ENCODE measurements at places on chromosomes 6 and 20. TPM values are rescaled to one million over a fixed set of nuclear protein-coding genes. Genes with fewer than 3 reads are reported as not detected.

C4A gene
- total RNA-seq = 8.6 TPM

CFB gene
- 0.62 TPM for total RNA-seq

ARFRP1 gene
- 15.6 TPM for total RNA-seq

SSTR4 gene
- not detected for total RNA-seq

GSTA1 gene
- 0.31 TPM for total RNA-seq

PACSIN1 gene
- total RNA-seq = 2.8 TPM

ISM1 gene
- 1.6 TPM for total RNA-seq

XPO5 gene
- total RNA-seq = 47.4 TPM

PFDN4 gene
- 149 TPM for total RNA-seq

ANGPT4 gene
- total RNA-seq = not detected

SYCP2 gene
- 4.1 TPM for total RNA-seq

JAG1 gene
- 26.0 TPM for total RNA-seq

DNA sequence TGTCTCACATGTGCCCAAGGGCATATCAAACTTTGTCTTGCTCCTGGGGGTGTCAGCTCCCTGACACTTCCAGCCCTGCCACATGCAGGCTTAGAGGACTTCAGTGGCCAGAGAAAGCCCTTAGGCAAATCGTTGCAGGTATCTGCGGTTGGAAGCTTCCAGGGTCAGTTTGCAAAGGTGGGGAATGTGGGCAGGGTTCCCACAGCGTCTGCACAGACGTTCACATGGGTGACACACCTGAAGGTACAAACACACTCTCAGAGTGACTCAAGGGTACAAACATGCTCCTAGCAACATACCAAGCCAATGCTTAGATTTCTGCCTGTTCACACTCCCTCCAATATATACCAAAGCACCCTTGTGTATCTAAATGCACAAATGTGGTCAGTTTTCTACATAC is 30.0 kb downstream of the VSTM2L start:
- DNase-seq = no peak

DNA sequence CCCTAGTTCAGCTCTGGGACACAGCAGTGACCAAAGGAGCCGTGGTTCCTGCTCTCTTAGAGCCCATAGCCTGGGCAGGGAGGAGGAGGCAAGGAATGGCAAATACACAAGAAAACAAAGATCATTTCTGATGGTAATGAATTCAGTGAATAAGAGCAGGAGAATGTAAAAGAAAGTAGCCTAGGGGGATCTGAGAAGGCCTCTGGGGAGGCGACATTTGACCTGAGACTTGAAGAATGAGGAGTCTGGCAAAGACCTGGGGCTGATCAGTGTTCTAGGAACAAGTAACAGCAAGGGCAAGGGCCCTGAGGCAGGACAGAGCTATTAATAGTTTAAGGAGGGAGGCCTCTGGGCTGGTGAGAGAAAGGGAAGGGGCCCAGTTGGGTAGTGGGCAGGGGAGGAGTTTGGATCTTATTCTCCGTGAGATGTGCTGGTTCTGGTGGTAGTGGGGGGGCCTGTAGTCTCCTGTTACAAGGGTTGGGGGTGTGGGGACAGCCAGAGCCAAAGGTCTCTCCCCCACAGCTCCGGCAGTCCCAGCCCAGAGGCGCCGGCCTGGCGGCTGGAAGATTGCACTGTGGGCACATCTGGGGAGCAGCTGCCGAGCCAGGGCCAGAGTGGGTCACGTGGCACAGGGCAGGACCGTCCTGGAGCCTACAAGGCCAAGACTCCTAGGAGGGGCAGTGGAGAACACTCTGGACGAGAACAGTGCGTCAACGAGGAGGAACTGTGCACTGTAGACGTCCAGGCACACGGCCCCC is 9.3 kb upstream of the ID1 start:
- no peak for DNase-seq

- DNase-seq = no peak
These were observed 139.7 kb downstream of the PLCB1 start for GRCh38 chr20:8271727-8272126.

DNA sequence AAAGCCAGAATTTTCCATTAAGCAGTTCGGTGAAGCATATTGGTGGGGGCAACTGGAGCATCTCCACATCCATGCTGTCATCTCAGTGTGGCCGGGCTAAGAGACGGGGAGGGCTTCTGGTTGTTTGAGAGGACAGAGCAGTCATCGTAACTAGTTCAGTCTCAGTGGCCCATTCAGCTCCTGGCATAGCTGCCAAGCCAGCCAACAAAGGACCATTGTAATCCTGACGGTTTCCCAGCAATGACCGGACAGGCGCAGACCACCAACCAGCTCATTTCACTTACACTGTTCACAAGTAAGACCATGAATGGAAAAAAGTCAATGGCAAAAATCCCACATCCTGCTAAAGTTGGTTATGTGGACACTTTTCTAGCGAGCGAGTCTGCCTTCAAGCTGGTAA is 14.9 kb upstream of the HDDC2 start:
- peak; percentile 76 for DNase-seq

DNA sequence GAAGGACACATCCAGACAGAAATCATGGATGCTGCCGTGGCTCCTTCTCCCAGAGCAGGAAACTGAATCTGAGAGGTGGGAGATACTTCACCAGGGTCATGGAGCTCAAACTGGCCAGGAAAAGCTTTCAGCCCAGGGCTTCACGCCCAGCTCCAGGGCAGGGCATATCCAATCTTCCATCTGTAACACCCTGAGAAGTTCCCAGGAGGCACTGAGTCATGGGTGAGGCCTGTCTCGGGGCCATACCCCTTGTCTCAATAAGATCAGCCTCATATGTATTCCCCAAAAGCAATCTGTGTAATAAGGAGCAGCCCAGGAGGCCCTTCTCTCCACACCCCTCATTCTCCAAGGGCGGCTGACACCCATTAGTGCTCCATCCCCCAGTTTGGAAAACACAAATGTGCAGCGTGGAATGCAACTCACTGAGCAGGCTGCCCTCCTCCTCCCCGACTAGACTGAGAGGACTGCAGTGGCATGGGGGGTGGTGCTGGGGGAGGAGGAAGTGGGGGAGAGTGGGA is 439.3 kb upstream of the SULF2 start:
- no peak for DNase-seq

DNA sequence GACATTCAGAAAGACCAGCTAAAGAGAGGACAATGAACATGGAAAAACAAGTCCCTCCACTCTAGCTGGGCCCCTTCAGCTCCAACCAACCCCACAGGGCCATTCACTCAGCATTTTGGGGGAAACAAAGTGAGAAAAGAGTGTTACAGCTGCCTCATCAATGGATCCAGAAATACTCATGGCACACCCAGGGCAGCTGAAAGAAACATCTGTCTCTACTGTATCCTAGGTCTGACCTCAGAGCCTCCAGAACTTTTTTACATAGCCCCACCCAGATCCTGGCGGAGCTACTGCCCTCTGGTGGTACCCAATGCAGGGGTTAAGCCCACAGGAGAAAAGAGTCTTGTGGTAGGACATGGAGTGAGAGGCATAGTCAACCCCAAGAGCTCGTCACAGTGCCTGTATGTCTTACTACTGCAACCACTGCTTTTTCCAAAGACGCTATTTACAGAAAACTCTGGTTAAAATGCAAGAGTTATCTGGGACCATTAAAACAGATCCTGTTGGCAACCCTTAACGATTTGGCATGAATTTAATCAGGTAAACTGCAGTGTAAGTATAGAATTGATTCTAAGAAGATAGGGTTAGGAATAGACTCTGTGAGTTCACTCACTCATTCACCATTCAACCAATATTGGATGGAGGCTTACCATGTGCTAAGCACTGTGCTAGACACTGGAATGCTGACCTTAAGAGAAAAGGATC is 37.4 kb upstream of the FAM83C start:
- no peak for DNase-seq

- no peak for DNase-seq
These were observed 119.6 kb upstream of the RNF24 start for GRCh38 chr20:4134861-4135379.

- DNase-seq = no peak
These were observed 54.0 kb upstream of the AKIRIN2 start for GRCh38 chr6:87755708-87756671.

DNA sequence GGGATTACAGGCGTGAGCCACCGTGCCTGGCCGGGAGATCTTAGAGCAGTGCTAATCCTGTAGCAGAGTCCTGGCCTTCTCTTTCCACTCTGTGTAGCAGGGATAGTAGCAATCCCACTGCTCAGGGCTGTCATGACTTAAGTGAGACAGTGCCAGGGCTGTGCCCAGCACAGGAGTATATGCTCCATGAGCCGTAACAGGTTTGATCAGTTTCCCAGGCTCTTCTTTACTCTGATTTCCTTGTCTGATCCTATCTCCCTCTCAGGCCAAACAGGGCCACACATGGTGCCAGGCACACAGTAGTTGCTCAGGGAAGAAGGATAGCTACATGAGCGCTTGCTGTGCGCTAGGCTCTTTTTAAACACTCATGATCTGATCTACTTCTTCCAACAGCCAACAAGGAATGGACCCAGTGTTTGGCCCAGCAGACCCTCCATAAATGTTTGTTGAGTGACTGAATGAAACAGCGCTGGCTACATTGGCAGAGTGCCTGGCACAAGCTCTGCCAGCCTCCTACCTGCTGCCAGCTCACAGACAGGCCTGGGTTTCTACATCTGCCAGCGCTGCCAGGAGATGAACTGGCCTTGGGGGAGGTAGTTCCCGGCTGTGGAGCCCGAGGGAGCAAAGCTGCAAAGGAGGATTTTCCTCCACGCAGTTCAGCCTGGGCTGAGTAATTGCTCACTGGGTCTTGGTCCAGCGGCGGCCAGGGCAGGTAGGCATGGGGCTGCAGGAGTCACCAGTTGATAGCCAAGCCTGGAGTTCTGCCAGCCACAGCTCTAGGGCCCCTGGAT is 36.9 kb downstream of the SNAI1 start:
- DNase-seq = no peak

DNA sequence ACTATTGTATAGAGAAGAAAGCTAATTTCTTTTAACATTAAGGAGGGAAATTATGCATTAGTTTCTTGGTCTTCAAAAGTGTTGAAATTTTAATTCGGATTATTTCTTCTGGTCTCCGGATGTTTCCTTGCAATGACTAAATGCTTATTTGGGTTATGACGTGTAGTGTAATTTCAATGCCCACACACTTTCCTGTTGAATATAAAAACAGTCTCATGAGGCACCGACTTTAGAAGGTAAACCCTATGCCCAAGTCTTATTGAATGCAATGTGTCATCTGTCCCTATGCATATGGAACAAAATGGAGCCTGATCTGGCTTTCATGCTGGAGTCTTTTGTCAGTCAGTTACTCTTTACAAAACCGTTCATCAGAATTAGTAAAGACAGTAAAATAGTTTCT is 17.7 kb downstream of the GJA1 start:
- no peak for DNase-seq

GRCh38 chr6:99334526-99335127 is 14.8 kb downstream of the FAXC start:
- no peak for DNase-seq

- no peak for DNase-seq
These were observed 46.2 kb upstream of the RNF144B start for GRCh38 chr6:18340781-18341551.

GRCh38 chr6:48113130-48113529 is 2.1 kb upstream of the PTCHD4 start:
- DNase-seq = no peak

DNA sequence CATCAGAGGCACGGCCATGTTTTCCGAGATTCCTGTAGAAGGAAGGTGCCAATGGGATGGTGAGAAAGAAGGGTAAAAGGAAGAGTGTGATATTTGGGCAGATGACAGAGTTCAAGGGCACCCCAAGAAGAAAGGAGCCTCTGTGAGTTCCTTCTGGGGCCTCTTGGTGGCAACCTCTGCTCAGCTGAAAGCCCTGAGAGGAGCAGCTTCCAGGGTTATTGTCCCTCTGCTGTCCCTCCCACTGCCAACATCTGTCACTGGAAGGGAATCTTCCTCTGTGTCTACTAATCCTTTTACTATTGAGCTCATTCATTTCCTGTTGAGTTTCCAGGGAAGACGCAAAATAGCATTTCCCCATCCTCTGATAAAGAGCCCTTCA is 40.0 kb upstream of the KCNK16 start:
- DNase-seq = peak; percentile 36

GRCh38 chr6:17277256-17277655 is 3.9 kb upstream of the RBM24 start:
- DNase-seq = no peak

DNA sequence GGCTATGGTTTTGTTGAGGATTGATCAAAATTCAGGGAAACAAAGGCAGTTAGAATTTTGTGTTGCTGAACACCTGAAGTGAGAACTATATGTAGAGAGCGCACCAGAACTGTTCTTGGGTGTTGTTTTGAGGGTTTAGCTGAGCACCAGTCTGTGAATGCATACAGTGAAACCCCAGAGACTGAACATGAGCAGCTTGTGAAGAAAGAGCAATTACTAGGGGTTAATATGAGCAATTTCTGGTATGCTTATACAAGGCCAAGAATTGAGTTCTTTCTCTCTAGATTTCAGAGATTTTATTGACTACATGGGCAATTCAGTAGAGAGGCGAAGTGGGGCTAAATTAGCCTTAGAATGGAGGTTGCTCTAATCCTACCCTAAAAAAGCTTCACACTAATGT is 93.9 kb downstream of the CD2AP start:
- no peak for DNase-seq

DNA sequence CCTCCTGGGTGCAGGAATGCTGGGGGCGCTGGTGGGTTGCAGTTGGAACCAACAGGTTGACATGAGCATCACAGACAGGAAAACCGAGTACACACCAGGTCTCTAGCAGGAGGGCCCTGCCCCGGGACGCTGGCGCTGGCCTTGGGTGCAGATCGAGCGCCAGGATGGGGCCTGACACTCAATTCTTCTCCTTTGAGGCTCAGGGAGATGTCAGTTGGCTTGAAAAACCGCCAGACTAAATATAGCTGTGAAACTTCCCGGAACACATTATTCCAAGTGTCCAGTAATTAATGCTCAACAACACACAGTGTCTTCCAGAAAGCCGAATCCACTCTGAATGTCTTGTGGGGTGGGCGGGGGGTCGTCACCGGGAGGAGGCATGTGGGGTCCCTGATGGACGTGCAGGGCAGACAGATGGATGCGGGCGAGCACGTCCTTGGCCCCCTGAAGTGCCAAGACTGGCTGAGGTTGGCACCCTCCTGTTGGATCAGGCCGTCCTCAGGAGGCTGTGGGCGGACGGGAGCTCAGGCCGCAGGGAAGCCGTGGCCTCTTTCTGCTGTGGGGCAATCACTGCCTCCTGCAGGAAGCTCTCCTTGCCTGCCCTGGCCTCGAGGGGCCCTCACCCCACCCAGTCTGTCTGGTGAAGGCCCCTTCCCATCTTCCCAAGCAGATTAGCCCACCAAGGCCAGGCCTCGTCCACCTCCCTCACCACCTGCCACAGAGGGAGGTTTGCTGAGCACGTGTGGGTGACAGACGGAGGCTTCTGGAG is 19.4 kb upstream of the GATA5 start:
- no peak for DNase-seq

- no peak for DNase-seq
These were observed 9.8 kb upstream of the ZBP1 start for GRCh38 chr20:57630061-57630460.

DNA sequence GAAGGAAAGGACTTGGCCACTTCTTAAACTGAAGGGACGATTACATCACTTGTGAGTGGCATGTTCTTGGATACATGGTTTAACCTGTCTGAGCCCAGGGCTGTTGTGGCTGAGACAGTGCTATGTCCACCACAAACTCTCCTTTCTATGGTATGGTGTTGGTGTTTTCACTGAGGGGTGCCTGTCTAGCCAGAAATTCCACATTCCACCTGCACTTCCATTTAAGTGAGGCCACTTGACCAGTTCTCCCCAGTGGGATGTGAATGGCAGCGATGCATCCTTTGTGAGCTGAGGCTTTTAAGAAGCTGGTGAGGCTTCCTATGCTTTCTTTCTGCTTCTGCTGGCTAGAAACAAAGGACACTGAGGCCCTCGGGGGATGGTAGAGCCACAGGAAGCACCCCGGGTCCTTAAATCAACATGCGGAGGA is 151.4 kb upstream of the CHD6 start:
- no peak for DNase-seq
